ENCODE measurements at places on chromosomes 5 and 9.

- no peak for DNase-seq
These were observed 1193.5 kb downstream of the DTWD2 start for GRCh38 chr5:117794847-117795246.

GRCh38 chr9:128382261-128382660 is 11.1 kb downstream of the URM1 start:
- no peak for DNase-seq

DNA sequence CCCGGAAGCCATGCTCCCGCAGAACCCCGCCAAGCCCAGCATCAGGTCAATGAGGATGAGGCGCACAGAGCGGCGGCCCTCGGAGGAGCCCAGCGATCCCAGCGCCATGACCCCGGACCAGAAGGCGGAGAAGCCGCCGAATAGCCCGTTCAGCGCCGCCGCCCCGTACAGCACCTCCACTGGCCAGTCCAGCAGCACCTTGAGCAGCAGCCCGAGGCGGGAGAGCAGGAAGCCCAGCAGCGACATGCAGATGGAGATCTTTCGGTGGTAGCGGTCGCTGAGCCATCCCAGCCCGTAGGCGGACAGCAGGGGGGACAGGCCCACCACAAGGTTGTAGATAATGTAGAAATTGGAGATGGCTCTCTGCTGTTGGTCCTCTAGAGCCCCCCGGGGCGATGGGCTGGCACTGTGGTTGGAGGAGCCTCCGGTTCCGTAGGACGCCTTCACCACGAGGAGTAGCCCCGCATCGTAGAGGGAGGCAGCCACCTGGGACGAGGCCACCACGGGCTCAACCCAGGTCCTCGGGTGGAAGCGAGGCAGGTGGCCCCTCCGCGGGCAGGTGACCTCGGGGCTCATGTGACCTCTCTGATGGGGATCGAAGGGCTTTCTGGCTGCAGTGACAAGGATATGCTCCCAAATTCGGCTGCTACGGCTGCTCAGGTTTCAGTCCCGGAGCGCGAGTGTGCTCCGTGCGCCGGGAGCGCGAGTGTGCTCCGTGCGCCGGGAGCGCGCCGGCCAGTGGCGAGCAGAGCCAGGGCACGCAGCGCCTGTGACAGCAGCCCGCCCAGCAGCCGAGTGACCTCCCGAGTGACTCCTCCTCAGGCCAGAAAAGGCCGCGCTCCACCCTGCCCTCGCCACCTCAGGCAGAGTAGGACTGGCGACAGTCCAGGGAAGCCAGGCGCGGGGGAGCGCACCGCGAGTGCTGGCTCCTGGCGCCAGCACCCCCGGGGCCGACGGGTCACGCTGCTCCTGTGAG is at the start of gene SLC46A2:
Gene SLC46A2, minus strand, starts transcription at position 771 of the 976 bp plus-strand sequence. Its CDS starts 195 bp downstream, at position 576.
- no peak for DNase-seq

DNA sequence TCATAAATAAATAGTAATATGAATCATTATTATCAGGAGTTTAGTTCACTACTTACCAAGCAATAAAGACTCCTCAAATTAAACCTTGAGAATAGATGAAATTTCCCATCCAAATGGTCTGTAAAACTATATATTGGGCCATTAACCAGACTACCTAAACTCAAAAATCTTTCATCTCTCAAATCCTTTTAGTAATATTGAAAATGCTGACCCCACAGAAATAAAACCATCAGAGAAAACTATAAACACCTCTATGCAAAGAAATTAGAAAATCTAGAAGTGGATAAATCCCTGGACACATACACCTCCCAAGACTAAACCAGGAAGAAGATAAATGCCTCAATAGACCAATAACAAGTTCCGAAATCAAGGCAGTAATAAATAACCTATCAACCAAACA is 723.2 kb downstream of the TLE4 start:
- no peak for DNase-seq

- DNase-seq: no peak
These were observed 181.1 kb upstream of the SPEF2 start for GRCh38 chr5:35436400-35437057.

DNA sequence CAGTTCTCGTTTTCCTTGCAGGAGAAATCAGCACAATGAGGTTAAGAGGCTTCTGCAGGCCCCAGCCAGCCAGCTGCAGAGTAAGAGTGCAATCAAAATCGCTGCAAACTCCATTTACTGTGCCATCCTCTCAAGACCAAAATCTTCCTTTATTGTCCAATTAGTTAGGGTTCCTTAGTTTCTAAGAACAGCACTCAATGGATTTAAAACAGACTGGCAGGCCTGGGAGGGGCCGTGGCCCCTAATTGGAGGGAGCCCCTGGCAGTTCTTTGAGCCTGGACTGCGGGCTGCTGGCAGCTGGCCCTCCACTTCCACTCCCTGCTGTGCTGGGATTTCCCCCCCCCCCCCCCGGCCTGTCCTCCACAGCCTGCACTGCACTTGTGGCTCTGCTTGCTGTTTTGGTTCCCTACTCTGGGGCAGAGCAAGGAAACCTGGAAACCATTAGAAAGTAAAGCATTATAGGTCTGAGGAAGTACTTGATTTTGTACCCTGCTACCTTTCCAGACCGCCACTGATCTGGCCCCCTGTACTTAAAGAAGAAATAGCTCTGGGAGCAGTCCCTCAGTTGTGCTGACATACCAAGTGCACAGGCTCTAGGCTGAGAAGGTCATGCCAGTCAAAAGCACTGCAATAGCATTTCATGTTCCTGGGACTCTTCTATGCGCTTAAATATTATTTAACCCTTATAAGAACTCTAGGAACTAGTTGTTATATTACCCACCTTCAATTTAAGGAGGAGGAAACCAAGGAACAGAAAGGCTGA is 129.0 kb downstream of the APBA1 start:
- peak; percentile 68 for DNase-seq

GRCh38 chr9:98071737-98072136 is 15.2 kb downstream of the NANS start:
- DNase-seq: no peak

DNA sequence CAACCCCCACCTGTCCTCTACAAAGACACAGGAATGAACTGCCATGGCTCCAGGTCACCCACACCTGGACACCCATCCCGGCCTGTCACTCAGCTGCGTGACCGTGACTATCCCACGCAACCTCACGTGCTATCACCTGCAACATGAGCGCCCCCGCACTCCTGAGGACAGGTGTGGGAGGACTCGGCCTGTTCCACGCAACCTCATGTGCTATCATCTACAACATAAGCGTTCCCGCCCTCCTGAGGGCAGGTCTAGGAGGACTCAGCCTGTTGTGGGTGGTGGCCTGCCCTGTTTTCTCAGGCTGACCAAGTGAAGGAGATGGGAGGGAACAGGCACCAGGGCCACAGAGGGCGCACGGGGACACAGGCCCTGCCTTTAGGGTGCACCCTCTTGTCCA is 4.1 kb downstream of the QSOX2 start:
- no peak for DNase-seq

DNA sequence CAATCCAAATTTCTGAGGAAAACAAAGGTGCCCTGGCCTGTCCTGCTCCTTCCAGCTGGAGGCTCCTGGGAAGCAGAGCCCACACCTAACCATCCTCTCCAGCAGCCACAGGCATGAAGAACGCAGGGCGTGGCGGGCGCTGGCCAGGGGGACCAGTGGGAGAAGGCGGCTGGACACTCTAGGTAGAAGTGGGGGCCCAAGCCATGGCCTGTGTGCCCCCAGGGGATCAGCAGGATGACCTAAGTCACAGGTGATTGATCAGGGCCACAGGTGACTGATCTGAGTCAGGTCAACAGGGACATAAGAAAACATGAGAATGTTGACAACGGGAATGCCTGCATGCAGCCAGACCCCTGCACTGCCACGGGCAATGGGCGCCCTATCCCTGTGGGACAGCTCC is 3.4 kb downstream of the QSOX2 start:
- DNase-seq: no peak

DNA sequence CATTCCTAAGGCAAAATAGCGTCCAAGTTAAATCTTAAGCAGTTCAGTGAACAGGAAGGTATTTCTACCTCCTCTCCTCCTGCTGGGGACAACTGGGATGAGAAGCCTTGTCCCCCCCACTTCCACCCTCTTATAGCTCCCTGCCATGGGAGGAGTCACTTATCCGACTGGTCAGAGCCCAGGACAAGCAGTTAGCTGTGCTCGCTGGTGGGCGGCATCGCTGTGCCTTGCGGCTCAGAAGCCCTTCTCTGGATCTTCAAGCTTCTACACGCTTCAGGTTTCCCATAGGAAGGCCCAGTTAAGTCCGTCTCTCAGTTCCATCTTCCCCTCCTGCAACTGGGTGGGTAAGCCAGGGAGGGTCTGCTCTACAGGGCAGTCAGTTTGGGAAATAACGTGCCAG is 77.2 kb downstream of the PAX5 start:
- no peak for DNase-seq

GRCh38 chr5:2254406-2254805 is 371.7 kb upstream of the IRX4 start:
- no peak for DNase-seq

DNA sequence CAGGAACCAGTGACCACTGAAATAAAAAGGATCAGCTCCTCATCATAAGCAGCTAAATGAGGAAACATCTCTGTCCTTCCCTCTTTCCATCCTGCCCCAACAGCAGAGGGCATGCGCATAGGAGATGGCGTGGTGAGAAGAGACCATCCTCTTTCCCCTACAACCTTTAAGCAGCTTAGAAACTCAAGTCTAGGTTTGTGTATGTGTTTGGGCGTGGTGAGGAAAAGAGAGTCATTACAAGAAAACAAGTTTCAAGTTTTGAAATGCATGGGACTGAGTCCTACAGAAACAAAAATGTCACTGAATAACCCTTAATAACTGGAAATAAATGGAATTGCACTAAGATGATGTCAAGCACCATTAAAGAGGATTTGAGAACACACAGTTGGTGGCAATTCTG is 96.4 kb upstream of the IL12B start:
- no peak for DNase-seq

DNA sequence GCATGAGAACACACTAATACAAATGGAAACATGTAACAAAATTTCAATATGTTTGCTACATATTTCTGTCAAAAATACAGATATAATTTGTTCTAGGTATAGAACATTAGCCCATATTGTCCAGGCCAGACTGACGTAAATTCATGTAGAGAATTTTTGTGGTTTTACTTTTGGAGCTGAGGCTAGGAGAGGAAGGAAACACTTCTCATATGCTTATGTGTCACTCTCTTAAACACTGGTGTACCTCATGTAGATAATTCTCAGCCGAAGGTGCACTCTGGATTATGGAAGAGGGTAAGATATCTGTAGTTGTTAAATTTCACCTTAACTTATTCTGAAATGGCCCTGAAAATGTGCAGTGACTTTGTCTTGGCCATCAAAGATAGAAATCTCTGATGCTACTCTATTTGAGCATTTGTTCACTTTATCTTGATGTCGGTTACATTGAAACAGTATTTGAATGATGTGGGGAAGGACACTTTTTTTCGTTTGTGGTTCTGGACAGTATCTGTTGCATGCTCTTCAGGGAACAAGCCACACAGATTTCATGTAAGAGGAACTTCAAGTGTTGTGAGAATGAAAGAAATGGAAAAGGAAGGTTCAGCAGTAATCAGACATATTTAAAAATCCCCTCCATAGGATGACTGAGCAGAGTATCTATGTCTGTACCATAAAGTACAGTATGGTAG is 202.7 kb downstream of the SPATA31D1 start:
- no peak for DNase-seq

DNA sequence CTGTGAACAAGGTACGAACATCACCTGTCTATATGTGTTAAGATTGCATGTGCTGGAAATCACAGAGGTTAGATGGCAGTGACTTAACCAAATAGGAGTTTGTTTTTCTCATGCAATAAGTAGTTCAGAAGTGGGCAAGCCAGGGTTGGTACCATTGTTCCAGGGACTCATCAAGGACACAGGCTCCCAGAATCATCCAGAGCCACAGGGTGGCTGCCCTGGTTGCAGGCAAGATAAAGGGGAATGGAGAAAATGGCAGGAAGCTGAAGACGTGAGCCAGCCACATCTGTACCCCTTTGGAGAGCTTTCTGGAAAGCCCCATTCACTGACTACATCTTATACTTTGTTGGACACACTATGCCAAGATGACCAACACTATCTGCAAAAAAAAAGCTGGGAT is 126.0 kb upstream of the IL12B start:
- DNase-seq: no peak

DNA sequence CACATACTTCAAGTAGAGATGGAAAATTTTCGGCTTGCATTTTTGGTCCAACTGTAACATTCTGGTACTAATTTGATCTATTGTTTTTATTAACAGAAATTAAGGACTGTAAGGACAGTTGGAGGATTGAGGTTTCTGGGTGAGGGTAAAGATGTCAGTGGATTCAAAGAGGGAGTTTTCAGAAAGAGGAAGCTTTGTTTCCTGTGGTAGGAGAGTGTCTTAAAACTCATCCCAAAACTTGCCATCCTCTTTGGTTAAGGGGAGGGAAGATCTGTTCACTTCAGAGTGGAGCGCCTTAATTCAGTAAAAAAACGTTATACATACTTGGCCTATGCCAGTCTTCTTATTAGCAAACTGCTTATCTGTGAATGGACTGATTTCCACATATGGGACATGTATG is 13.8 kb downstream of the CNTRL start:
- no peak for DNase-seq

- no peak for DNase-seq
These were observed at the start of gene ERAP2 for GRCh38 chr5:96876292-96876850. ERAP2 (plus strand) TSS chr5:96876500; CDS start chr5:96879686, 3,186 bp downstream.

DNA sequence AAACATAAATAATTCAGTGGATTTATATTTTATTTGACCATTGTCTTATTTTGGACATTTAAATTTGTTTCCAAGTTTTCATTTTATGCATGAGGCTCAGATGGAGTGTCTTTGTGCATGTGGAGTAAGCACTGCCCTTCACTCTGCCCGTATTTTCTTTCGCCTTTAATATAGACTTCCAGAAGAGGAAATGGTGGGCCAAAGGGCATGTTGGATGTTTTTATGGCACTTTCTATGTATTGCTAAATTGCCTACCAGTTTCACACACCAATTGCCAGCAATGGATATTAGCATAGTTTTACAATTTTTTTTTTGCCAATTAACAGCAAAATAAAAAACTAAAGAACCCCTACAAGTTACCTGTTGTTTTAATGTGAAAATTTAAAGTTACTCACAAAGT is 38.4 kb downstream of the ZSWIM6 start:
- no peak for DNase-seq

- no peak for DNase-seq
These were observed 152.5 kb upstream of the NFIB start for GRCh38 chr9:14466429-14466818.

GRCh38 chr5:16903480-16904300 is 32.4 kb downstream of the MYO10 start:
- no peak for DNase-seq

DNA sequence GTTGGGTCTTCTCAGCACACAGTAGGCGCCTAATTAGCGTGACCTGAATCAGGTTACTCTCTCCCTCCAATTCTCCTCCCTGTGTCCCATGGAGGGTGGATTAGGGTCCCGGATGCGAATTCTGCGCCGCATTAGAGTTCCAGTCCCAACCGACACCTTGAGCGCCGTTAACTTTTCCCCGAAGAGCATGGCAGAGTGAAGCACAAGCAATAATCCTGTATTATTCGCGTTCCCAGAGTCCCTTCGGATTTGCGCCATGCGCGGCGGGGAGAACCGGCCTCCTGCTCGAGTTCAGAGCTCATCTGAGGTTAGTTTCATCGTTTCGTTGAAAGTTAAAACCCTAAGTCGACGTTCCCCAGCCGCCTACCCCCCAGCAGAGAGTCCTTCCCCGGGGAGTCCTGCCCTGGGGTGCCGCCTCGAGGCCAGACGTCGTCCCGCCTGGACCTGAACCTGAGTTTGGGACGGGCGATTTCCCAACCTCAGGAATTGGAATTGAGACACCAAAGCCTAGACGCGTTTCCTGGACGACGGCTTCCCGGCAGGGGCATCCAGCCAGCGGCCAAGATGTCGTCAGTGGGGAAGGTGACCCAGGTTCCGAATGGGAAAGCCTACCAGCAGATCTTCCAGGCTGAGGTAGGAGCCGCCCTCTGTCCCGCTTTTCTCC is at the start of gene CCDC180:
Gene CCDC180, plus strand, starts transcription at position 160 of the 664 bp plus-strand sequence. Its CDS starts 405 bp downstream, at position 565.
- DNase-seq: no peak

GRCh38 chr5:158670201-158670600 is 429.5 kb downstream of the EBF1 start:
- no peak for DNase-seq

Measured in NCI-H187 (cell line).